ENCODE measurements at places on chromosomes 6 and 20.

GRCh38 chr6:164322533-164322932, 908.0 kb downstream of the QKI start:
- DNase-seq, result no peak

- no peak for DNase-seq
Observed at GRCh38 chr6:15713325-15713724, 50.5 kb upstream of the DTNBP1 start.

DNA sequence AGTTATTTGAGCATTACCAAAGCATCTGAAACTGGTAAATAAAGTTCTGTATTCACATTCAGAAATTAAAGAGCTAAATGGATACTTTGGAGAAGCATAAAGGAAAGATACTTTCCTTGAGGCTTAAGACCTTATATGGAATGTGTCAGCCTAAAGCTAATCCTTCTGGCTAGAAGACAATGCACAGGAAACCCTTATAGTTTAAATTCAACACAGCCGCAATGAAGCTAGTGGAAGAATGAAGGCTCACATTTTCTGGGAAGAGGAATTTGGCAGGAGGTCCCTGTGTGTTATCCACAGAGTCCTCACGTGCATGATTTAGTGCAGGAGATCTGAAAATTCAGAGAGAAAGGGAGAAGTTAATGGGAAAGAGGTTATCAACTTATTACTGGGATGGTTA, 21.5 kb upstream of the CHD6 start:
- no peak for DNase-seq

DNA sequence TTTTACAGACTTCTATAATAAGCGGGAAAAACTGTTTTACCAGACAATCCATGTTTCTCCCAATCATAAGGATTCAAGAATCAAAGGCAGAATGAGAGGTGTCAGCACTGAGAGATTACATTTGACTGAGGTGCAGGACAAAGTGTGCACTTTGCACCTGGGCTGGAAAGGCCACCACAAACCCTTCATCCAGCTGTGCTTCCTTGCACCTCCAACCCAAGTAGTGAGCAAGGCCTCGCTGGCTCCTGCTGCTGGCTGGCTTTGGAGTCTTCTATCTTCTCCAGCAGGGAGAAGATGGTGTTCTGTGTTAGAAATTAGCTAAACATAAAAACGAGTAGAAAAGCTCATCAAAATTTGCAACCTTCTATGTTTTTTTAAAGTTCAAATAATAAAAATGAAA, 77.7 kb downstream of the CHD6 start:
- no peak for DNase-seq

- DNase-seq, result no peak
Observed at GRCh38 chr20:56217829-56218228, 30.7 kb upstream of the MC3R start.
